ENCODE measurements at places on chromosomes 5 and 9.

GRCh38 chr5:74357827-74358226 lies 282.7 kb downstream of the ENC1 start:
- DNase-seq: no peak

DNA sequence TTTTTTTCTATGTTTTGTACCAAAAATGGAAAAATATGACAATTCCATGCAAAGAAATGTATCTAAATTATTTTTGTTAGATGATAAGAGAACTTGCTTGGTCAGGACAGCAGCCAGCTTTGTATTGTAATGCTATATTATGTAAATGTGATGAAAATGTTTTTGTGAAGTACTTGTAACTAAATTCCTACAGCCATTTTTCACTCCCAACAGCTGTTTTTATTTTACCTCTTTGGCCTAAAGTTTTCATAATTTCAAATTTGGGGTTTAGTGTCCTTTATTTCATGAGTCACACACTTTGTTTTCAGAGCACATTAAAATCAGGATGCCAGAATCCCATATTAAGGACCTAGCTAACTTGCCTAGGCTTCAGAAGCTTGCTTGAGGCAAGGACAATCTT lies 64.1 kb downstream of the WDR41 start:
- DNase-seq: no peak

GRCh38 chr5:112012104-112012503 lies 255.1 kb upstream of the NREP start:
- DNase-seq: no peak

- no peak for DNase-seq
Measured at GRCh38 chr5:122315521-122315920, 3.5 kb downstream of the SNCAIP start.

GRCh38 chr5:144035046-144035740 lies 135.3 kb downstream of the YIPF5 start:
- no peak for DNase-seq

- DNase-seq: no peak
Measured at GRCh38 chr5:87156631-87157030, 111.1 kb upstream of the RASA1 start.

DNA sequence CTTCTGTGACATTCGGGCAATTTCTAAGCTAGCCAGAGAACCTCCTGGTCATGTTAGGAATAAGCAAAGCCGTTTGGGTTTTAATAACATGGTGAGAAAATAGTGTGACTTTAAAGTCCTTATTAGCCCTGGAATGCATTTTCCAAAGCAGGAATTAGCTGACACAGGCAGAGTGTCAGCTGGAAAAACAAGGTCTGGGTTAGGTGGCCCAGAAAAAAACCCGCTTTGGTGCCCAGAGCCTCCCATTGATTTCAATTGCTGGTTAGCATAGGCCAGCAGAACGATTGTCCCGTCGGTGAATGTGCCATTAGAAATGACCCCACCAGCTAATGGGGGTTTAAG lies 62.1 kb upstream of the CPEB4 start:
- no peak for DNase-seq

- no peak for DNase-seq
Measured at GRCh38 chr5:57828221-57828620, 345.6 kb upstream of the ACTBL2 start.

Measured in left kidney (tissue), 8 donors.